ENCODE measurements at places on chromosomes 16 and 17.

DNA sequence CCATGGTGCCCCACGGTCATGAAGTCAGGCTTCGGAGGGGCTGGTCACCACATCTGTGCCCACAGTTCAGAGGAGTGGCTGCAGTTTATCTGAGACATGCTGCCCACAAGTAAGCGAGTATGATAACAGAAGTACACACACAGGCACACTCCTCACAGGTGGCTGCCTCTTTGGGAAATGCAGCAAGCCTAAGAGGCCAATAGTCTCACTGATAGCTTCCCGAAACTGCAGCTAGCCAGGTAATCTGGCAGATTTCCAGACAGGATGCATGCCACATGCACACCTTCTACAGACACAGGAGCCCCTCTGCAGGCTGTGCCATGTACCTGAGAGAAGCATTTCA, 12.6 kb upstream of the GFOD2 start:
- H3K27me3 ChIP-seq, result no peaks in the 10 kb centered on the region
- H3K4me3 ChIP-seq, result no peak overlapping the region
- no peaks in the 10 kb centered on the region for H3K4me1 ChIP-seq
- no peak overlapping the region for H3K27ac ChIP-seq
- peaks cover 65% of the 10 kb centered on the region for H3K36me3 ChIP-seq
- no peak for DNase-seq

GRCh38 chr16:85948616-85949265, 49.8 kb downstream of the IRF8 start:
- no peak overlapping the region for H3K27ac ChIP-seq
- H3K4me1 ChIP-seq, result no peaks in the 10 kb centered on the region
- no peak overlapping the region for H3K4me3 ChIP-seq
- no peak for DNase-seq
- H3K27me3 ChIP-seq, result peaks cover 69% of the 10 kb centered on the region
- no peaks in the 10 kb centered on the region for H3K36me3 ChIP-seq

- H3K4me1 ChIP-seq, result peaks cover 22% of the 10 kb centered on the region
- no peaks in the 10 kb centered on the region for H3K36me3 ChIP-seq
- H3K27me3 ChIP-seq, result no peaks in the 10 kb centered on the region
- H3K4me3 ChIP-seq, result no peak overlapping the region
- no peak overlapping the region for H3K27ac ChIP-seq
Measured at GRCh38 chr16:1468426-1468810, 6.4 kb downstream of the CLCN7 start.

DNA sequence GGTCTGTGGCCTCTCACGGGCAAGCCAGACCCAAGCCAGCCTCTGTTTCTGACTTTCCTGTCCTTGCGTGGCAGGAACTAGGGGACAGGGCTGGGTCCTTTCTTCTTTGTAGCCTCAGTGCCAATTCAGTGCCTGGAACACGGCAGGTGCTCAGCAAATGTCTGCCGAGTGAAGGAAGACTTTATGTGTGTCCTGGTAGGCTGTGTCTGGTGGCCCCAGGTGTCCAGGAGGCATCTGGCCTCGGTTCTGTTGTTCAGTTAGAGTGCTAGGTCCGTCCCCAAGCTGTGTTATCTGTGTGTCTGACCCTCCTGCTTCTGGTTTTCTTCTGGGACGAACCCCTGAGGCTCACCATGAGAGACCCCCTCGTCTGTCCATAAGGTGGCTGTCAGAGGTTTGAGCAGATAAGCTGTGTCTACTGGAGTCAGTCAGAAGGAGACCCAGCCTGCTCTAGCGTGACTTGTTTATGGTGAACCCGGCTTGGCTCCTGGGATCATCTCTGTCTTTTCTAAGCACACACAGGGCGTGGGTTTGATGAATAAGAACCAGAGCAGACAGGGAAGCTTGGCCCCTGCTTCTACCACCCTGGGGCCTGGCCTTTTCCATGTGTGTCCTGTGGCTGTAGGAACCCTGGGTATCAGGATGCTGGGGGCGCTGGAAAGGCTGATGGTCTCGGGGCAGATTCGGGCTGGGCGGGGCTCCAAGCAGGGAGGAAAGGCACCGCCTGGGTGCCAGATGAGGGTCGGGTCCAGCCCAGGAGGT, 39.3 kb downstream of the ENGASE start:
- H3K27ac ChIP-seq, result no peak overlapping the region
- H3K27me3 ChIP-seq, result peaks cover 94% of the 10 kb centered on the region
- DNase-seq, result no peak
- peaks cover 13% of the 10 kb centered on the region for H3K4me1 ChIP-seq
- H3K4me3 ChIP-seq, result no peak overlapping the region

- peaks cover 57% of the 10 kb centered on the region for H3K4me1 ChIP-seq
- H3K4me3 ChIP-seq, result peak overlapping the region; percentile 68
- peak overlapping the region; percentile 91 for H3K27ac ChIP-seq
Measured at GRCh38 chr17:7435676-7436555, 681 bp downstream of the TMEM102 start.

DNA sequence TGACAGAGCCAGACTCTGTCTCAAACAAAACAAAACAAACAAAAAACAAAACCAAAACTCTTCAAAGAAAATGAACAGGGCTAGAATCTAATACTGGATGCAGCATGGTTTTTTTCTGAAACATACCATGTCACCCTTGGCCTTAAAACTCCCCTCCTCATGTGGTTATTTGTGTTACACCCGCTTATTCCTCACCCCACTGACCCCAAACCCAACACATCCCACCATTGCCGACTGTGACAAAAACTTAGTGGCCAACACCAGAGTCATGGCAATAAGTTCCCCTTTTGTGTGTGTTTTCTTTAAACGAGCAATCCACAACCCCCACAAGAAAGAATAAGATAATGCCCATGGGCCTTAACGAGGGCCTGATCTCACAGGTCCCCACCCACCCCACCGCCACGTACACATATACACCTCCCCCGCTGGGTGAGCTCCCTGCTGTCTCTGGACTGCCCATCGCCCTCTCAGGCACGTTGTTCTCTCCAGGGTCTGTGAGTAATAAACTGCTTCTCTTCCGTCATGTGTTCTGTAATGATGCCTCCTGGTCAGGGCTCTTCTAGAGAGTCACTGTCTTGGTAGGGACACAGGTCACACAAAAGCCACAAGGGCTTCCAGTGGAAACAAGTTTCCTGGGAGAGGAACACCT, 16.8 kb upstream of the ENGASE start:
- no peaks in the 10 kb centered on the region for H3K27me3 ChIP-seq
- no peak for DNase-seq
- no peaks in the 10 kb centered on the region for H3K4me1 ChIP-seq
- no peak overlapping the region for H3K27ac ChIP-seq

GRCh38 chr16:86324320-86324719, 186.0 kb upstream of the FOXF1 start:
- H3K27ac ChIP-seq, result no peak overlapping the region
- H3K27me3 ChIP-seq, result peaks cover 37% of the 10 kb centered on the region
- no peaks in the 10 kb centered on the region for H3K36me3 ChIP-seq

- H3K27ac ChIP-seq, result no peak overlapping the region
- no peaks in the 10 kb centered on the region for H3K4me1 ChIP-seq
Measured at GRCh38 chr17:33990943-33991706, 264.0 kb upstream of the CCL2 start.

- H3K27me3 ChIP-seq, result no peaks in the 10 kb centered on the region
- DNase-seq, result no peak
- H3K36me3 ChIP-seq, result no peaks in the 10 kb centered on the region
Measured at GRCh38 chr16:11263737-11264136, 5.4 kb downstream of the TNP2 start.

- H3K4me3 ChIP-seq, result no peak overlapping the region
- DNase-seq, result no peak
Measured at GRCh38 chr17:19287651-19288050, 50.5 kb downstream of the EPN2 start.
